Central memory CD4-positive, alpha-beta T cell (primary cell): ENCODE measurements at places on chromosomes 5 and 9.

- no peak for DNase-seq
Observed at GRCh38 chr5:61320860-61321259, 11.2 kb upstream of the ZSWIM6 start.

DNA sequence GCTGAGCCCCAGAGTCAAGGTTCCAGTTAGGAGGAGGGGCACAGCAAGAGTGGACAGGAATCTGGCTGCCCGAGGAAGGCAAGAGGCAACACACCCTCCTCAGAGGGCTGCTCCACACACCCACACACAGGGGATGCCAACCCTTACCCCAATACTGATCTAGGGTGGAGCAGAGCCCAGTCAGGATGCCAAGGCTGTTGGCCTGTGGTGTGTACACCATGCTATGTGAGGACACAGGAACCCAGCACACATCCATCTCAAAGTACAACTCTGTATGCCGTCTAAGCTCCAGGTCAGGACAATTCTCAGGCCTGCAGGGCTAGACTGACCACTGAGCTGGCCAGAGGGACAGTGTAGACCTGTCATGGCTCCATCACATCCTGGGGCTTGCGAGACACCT, 2.6 kb downstream of the SEPTIN8 start:
- no peak for DNase-seq

GRCh38 chr5:159342840-159343239, 12.6 kb upstream of the IL12B start:
- DNase-seq, result no peak

GRCh38 chr9:23682891-23683431, 143.1 kb downstream of the ELAVL2 start:
- no peak for DNase-seq

GRCh38 chr9:116687754-116688135, 640 bp downstream of the TRIM32 start:
- no peak for DNase-seq

- no peak for DNase-seq
Observed at GRCh38 chr5:54270326-54270725, 40.0 kb downstream of the ARL15 start.

- DNase-seq, result no peak
Observed at GRCh38 chr9:135414293-135414692, 65.3 kb upstream of the PPP1R26 start.

DNA sequence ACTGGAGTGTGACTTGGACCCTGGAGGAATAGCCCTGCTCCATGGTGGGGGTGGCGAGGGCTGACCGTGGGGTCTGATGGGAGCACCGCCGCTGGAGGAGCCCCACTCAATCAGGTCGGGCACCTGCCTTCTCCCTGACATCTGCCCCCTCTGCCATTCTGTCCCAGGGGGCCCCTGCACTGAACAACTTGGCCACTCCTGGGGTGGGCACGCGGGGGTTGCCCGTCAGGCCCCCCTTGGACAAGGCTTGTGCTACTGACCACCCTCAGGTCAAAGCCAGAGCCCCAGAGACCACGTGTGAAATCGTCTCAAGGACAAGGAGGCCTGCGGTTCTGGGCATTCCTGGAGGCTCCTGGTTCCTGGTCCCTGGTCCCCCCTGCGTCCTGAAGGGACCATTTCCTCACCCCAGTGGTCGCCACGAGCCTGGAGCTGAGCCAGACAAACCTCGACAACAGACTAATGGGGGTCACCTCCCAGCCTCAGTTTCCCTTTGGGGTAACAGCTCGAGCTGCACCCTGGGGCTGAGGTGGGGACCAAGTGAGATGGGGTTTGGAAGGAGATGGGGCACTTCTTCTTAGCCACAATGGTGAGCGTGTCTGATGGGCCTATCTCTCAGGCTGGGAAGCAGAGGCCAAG, 73.4 kb upstream of the RNU6ATAC start:
- DNase-seq, result no peak

- DNase-seq, result no peak
Observed at GRCh38 chr5:103117471-103117991, 2.4 kb downstream of the GIN1 start.

DNA sequence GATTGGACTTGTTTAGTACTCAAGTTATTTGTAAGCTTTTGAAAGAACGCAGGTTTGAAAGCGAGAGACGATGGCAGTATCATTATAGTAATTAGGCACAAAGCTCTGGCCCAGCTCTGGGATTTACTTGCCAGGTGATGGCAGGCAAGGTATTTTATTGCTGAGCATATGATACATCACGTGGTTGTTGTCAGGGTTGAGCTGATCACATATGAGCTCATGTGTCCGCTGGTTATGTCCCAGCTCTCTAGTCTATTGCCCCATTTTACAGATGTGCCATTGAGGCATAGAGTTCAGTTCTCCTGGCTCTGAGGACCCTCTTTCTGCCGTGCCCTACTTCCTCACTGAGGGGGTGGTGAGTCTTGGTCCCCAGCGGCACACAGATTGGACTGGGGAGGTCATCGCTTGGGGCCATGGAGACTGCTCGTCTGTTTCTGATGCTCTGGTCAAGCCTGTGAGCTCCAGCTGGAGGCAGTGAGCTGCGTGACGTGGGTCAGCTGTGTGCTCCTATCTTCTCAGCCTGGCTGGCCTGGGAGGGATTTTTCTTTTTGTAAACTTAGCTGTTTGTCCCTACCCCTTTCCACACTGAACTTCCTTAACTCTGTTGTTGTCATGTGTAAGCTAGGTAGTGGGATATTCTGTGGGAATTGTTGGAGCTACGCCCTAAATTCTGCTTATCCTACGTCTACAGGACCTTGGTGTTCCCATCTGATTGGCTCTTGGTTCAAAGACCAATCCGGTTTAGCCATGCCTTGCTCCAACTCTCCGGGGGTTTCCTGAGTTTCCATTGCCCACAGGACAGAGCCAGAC, 2.2 kb downstream of the NXNL2 start:
- no peak for DNase-seq

DNA sequence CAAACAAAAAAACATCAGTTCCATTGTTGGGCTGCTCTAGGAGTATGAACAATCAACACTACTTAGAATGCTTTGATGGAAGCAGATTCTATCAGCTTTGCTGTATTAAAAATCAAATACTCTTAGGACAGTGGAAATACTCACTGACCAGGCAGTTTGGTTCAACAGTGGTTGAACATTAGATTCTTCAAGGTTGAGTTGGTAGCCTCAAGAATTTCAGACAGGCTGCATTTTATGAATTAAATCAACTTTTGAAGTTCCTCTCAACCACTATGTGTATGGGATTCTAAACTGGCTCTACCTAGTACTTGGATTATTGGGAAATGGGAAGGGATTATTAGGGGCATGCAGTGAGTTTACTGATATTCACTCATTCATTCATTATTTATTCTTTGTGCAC, 35.0 kb downstream of the ACTBL2 start:
- no peak for DNase-seq

DNA sequence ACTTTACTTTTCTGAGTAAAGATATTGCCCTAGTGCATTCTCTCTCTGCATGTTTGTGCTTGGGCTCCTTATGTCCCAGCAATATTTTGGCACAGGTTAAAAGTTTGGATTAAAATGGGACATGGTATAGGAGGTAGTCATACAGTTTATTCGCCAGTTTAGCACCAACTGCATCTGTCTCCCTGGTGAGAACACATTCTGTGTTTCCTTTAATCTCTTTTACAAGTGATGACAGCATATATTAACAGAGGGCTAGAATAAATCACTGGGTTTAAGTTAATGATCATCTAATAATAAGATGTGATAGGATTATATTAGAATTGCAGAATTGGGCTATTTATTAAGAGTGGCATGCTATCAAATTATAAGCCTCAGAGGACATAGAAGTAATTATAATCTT, 550.1 kb downstream of the LRRC70 start:
- no peak for DNase-seq

GRCh38 chr5:124303366-124303765, 443.1 kb downstream of the ZNF608 start:
- no peak for DNase-seq

DNA sequence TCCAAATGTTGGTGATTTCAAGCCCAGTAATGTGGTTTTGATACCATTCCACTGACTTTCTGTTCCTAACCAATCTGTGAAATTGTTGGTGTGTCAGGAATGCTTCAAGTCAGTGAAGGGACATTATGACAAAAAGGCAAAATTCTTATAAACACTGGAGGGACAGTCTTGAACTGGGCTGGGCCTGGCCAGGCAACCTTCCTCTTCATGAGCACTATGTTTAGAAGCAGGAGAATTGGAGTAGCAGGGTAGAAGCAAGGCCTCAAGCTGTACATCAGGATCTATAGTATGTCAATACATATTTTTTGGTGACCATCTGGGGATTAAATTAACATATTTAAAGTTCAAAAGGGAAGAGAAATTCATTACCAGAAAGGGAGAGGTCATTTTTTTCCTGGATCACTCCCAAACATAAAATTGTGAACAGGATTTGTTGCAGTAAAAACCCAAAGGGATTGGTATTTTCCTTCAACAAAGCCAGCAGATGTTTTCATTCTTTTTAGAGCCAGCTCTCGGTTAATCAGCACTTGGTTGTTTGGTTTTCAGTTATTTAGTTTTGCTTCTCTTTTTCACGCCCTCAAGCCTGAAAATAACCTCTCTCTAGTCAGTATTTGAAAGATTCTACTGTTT, 77.9 kb upstream of the PIK3R1 start:
- DNase-seq, result no peak

DNA sequence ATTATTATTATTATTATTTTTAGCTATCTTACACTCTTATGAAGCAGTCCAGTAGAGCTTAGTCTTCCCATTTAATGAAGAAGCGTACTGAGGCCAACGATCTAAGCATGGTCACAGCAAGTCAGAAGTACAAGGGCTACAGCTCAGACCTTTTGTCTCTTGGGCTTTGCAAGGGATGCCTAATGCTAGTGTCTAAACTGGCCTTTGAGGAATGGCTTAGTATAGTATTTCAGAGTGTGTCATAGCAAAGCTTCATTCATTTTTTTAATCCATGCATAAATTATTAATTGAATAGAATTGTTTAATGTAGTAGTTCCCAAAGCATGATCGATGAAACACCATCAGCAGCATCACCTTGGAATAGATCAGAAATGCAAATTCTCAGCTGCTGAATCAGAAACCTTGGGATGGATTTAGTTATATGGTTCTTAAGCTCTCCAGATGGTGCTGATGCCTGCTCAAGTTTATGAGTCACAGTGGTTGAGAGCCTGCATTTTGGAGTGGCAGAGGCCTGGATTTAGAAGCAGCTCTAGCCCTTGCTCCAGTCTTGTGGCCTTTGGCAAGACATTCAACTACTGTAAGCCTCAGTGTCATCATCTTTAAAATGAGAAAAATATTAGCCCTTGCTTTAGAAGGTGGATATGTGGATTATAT, 6.1 kb downstream of the IL12B start:
- DNase-seq, result no peak

DNA sequence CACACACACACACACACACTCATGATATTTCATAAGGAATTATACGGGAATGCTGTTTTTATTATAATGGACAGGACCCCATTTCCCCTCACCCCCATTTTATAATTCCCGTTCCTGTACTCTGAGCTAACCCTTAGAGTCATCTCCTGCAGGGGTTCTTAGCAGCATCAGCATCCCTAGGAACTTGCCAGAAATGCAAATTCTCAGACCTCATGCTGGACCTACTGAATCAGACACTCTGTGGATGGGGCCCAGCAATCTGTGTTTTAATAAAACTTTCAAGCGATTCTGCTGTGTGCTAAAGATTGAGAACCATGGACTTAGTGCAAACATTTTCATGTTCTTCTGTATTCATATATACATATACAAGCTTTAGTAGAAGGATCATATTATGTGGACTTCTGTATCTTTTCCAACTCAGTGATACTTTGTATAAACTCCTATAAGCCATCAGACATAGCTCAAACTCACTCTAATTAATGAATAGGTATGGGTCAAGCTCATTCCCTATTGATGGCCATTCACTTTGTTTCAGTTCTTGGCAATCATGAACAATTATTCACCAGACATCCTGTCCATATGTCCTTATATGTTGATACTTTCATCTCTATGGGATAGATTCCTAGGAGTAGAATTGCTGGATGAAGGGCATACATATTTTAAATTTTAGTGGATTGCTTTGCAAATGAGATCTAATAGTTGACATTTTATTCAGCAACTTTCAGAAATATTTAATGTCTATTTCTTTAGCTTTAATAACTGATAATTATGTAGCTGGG, 65.5 kb downstream of the ARHGEF28 start:
- no peak for DNase-seq

DNA sequence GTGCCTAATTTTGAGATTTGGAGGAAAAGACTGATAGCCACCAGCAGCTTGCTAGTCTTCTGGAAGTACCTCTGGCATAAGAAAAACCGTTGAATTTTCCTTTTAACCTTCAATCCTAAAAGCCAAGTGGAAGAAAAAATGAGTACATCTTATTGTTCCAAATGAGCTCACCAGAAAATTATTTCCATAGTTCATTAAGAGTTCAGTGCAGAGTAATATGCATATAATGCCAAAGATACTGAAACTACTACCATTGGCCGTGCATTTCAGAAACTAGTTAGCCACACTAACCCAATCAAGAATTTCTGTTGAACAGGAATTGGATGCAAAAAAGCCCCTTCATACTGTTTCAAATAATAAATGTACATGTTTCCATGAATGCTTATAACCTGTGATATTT, 607.9 kb downstream of the KCTD16 start:
- DNase-seq, result no peak

GRCh38 chr5:41151564-41151963, 61.8 kb downstream of the C6 start:
- DNase-seq, result no peak

DNA sequence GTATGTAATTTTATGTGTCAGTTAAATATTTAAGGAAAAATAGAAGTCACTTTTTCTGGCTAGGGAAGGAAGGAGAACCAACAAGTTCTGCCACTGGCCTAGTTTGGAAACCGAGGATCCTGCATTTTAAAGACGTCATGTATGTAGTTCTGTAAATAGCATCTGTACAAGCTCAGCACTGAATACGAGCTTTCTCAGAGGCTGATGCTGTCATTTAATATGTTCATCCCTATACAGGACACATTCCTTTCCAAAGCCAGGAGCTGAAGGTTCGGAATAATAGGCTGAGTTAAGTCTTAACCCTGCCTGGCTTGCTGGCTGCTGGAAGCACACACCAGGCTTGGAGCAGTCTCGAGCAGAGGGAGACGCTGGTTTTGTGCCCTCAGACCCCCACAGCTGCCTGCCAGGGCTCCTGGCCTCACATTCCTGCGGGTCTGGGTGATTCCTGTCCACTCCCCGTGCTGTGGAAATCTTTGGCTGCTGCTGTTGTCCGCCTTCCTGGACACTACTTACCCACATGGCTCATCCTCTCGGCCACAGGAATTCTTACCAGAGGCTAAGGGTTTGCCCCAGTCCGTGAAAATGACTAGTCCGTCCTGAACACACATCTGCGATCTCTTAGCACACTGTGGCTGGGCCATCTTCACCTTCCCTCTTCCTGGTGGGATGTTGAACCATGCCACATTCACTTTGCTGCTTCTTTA, 36.6 kb downstream of the SLC46A2 start:
- no peak for DNase-seq
